Left lung (tissue), 14 donors: ENCODE measurements at places on chromosomes 2 and 18.

DNA sequence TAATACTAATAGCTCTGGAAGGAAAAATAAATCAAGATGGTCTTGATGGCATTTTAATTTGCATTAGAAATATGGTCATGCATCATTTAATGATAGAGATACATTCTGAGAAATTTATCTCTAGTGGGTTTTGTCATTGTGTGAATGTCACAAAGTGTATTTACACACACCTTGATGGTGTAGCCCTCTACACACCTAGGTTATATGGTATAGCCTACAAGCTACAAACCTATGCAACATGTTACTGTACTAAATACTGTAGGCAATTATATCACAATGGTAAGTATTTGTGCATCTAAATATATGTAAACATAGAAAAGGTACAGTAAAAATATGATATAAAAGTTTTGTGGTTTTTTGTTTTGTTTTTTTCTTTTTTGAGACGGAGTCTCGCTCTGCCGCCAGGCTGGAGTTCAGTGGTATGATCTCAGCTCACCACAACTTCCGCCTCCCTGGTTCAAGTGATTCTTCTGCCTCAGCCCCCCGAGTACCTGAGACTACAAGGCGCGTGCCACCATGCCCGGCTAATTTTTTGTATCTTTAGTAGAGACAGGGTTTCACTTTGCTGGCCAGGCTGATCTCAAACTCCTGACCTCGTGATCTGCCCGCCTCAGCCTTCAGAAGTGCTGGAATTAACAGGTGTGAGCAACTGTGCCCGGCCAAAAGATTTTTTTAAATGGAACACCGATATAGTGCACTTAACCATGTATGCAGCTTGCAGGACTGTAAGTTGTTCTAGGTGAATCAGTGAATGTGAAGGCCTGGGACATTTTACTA is 83.7 kb upstream of the UBXN4 start:
- peaks cover 58% of the 10 kb centered on the region for H3K36me3 ChIP-seq
- H3K27ac ChIP-seq: no peak overlapping the region
- no peak overlapping the region for H3K4me3 ChIP-seq

GRCh38 chr18:57890266-57890665 is 87.2 kb upstream of the ATP8B1 start:
- no peak for DNase-seq
- no peak overlapping the region for H3K27ac ChIP-seq
- H3K36me3 ChIP-seq: no peaks in the 10 kb centered on the region
- H3K4me3 ChIP-seq: no peak overlapping the region
- no peaks in the 10 kb centered on the region for H3K27me3 ChIP-seq

DNA sequence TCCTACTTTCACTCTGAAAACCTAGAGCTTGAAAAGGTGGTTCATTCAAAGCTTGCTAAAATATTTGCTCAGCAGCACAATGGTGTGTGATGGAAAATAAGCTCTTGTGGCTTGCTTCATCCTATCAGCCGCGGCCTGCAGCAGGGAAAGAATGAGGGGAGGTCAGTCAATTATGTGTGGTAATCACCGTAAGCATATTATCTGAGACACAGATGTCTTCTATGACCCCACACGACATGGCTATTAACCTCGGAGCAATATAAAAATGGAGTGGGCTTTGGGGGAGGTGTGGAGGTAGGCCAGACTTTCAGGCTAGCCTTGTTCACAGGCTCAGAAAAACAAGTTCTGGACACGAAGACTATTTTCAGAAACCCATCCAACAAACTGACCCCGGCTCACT is 98.4 kb upstream of the SIX3 start:
- H3K4me3 ChIP-seq: no peak overlapping the region
- no peaks in the 10 kb centered on the region for H3K4me1 ChIP-seq
- no peaks in the 10 kb centered on the region for H3K27me3 ChIP-seq
- no peak overlapping the region for H3K27ac ChIP-seq
- H3K36me3 ChIP-seq: no peaks in the 10 kb centered on the region

GRCh38 chr2:240872317-240873097 is 3.9 kb downstream of the AGXT start:
- H3K36me3 ChIP-seq: no peaks in the 10 kb centered on the region
- no peak overlapping the region for H3K4me3 ChIP-seq
- H3K27me3 ChIP-seq: no peaks in the 10 kb centered on the region
- no peak for DNase-seq
- no peaks in the 10 kb centered on the region for H3K4me1 ChIP-seq
